Stimulated activated CD8-positive, alpha-beta memory T cell treated with anti-CD3 and anti-CD28 coated beads, Interleukin-4, amount 100 ng/mL, for 1 hour (primary cell): ENCODE measurements at places on chromosomes 1 and 21.

GRCh38 chr1:65149351-65150107, 1.5 kb downstream of the AK4 start:
- no peak for DNase-seq

DNA sequence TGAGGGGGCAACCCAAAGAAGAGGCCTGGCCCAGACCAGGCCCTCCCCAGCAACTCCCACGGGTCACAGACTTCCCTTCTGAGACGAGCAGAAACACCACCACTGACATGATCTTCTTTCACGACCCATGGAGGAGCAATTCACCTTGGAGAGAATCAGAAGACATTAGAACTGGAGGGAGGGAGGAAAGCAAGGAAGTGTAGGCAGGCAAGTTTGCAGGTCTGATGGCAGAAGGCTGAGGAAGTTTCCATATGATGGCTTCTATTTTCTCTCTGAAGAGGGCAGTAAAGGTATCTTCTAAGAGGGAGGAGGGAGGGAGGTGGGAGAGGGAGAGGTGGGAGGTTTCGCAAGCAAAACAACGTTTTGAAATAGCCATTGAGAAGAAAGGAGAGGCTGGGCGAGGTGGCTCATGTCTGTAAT, 1.4 kb upstream of the UBXN10 start:
- DNase-seq: no peak

GRCh38 chr1:45334308-45335245, 5.4 kb upstream of the TOE1 start:
- no peak for DNase-seq

- DNase-seq: peak; percentile 28
Measured at GRCh38 chr1:50873458-50874187, 86.4 kb downstream of the FAF1 start.

DNA sequence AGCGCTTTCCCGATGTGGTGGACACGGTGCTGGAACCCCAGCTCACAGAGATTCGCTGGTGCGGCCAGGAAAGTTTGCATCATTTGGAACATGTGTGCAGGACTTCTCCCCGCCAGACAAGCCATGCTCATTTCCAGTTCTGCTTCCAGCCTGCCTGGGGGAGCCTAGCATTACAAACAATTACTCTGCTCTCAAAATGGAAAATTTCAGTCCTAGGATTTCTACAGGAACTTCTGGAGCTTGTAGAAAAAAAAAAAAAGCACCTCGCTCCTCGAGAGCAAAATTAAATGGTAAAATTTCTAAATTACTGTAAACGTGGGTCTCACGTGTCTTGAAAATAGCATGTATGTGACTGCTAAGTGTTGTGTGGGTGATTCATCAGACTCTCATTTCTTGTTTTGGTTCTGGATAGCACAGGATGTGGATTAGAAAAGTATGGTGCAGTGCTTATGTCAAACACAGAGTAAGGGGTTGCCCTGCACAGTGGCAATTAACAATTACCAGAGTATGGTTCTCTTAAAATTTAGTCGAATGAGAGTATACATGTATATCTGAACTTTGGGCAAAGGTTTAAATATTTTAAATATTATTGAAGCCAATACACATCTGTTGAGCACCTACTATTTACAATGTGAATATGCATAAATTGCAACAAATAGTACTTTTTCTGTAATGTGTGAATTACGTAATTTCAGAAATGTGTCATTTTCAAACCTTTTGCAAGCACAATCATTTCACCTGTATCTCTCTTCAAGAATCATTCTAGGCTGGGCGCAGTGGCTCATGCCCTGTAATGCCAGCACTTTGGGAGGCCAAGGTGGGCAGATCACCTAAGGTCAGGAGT, 61.8 kb upstream of the PTGFRN start:
- DNase-seq: no peak

GRCh38 chr1:162689745-162690671, 57.7 kb downstream of the DDR2 start:
- no peak for DNase-seq

- DNase-seq: no peak
Measured at GRCh38 chr1:3454811-3455618, 550 bp downstream of the ARHGEF16 start.

- no peak for DNase-seq
Measured at GRCh38 chr1:202698276-202698675, 12.0 kb downstream of the SYT2 start.

- no peak for DNase-seq
Measured at GRCh38 chr1:156167536-156167935, 14.2 kb downstream of the SEMA4A start.

DNA sequence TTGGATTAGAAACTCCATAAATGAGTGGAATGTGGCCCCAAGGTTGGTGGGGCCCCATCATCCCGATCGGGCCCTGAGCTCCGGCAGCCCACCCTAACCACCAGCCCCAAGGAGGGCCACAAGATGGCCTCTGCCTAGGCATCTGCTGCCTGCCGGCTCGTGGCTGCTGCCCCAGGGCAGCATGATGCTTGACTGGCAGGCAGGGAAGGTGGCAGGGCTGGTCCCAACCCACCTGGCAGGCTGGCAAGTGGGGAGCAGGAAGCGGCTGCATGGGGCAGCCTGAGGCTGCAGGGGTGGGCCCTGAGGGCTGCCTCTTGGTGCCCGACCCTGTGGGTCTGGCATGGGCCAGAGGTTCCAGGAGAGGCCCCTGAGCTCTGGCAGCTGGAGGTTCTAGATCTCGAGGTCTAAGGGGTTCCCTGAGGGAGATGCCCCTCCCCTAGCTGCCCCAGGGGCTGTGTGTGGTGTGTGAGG, 760 bp upstream of the GJC2 start:
- no peak for DNase-seq

DNA sequence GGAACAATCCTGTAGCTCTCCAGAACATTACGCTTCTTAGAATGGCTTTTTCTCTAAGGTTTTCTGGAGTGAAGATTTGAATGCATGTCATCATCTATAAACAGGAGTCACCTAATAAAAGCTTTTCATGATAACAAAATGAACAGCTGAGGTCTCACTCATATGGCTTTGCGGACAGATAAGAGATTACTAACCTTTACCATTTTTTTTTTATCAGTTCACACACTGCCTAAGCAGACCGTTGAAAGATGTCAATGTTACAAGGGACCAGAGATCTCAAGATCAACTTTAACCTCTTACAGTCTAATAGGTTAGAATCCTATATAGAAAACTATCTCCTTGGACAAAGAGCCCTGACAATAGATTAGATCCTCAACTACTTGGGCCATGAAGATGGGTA, 41.4 kb downstream of the SCMH1 start:
- no peak for DNase-seq

- DNase-seq: no peak
Measured at GRCh38 chr1:213083112-213083445, 32.0 kb downstream of the RPS6KC1 start.

- no peak for DNase-seq
Measured at GRCh38 chr21:42154237-42155044, 64.5 kb upstream of the ABCG1 start.

DNA sequence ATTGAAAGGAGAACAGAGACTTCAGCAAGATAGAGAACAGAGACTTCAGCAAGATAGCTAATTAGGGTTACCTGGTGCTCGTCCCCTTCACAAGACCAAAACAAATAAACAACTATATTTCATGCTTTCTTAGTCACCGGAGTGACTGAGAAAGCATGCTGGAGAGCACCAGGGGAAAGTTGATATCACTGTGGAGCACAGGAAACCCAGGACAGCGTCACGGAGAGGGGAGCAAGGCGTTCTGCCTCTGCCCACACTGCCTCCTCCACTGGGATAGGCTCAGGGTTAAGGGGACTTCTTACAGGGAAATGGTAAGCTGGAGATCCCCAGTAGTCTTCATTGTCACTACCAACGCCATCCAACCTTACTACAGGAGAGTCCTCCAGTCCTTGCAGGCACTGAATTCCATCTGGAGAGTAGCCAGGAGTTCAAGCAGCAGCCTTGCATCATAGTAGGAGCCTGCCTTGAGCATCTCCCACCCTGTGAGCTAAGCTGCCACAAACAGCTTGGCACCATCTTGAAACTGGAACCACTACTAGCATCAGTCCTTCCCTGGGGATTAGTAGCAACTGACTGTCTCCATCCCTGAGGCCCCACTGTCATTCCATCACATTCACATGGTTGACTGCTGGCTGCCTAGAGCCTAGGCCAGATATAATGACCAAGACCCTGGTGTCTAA, 239.4 kb downstream of the PLPP3 start:
- DNase-seq: no peak

GRCh38 chr1:37792943-37793686, 532 bp upstream of the MANEAL start:
- no peak for DNase-seq

DNA sequence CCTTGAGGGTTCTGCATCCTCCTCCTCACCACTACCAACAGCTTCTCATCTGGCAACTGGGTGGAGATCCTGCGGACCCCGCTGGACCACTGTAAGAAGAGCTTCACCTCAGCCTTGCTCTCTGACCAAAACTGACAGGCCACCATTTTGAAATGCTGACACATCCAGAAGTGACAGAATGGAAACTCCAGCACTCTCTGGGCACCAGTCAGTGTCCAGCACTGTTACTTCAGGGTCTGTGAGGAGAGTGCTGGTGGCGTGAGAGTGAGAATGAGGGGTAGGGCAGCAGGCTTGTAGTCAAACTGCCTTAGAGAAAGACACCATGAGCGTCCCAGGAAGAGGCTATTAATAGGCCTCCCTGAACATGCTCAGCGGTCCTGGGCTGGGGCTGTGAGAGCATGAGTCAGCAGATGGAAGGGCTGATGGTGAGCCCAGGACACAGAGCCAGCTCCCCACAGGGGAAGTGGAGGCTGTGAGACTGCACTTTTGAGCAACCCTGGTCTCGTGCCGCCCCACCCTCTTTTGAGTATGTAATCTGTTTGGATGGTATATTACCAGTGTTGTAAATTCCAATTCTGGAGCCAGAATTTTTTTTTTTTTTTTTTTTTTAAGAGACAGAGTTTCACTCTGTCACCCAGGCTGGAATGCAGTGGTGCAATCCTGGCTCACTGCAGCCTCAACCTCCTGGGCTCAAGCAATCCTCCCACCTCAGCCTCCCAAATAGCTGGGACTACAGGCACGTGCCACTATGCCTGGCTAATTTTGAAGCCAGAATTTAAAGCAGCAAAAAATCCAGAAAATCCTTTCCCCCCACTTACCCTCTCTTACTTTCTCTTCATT, 34.4 kb upstream of the SLC30A1 start:
- no peak for DNase-seq

DNA sequence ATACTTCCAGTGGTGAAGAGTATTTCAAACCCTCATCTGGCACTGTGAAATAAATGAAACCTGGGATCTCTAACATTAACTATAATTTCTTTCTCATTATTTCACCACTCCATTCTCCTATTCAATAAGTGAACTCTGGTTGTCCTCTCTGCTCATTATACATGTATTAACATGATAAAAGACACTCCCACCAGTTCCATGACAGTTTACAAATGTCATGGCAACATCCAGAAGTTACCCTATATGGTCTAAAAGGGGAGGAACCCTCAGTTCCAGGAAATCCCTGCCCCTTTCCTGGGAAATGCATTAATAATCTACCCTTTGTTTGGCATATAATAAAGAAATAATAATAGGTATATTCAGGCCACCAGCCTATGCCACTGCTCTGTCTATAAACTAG, 62.7 kb upstream of the BRINP3 start:
- DNase-seq: no peak

GRCh38 chr1:98066911-98067310, 146.1 kb upstream of the DPYD start:
- DNase-seq: no peak

DNA sequence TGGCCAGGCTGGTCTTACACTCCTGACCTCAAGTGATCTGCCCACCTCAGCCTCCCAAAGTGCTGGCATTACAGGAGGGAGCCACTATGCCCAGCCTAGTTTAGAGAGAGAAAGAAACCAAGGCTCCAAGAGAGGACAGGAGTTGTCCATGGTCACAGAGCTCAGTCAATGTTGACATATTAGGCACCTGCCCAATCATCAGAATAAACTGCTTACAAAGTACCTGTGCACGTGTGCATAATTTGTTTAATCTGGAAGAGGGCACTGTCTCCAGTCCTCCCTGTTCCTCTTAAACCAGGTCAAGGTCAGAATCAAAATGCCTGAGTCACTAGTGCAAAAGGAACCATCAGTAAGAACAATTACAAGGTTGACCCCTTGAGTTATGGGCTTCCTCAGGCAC, 20.3 kb upstream of the MPZL1 start:
- DNase-seq: no peak

DNA sequence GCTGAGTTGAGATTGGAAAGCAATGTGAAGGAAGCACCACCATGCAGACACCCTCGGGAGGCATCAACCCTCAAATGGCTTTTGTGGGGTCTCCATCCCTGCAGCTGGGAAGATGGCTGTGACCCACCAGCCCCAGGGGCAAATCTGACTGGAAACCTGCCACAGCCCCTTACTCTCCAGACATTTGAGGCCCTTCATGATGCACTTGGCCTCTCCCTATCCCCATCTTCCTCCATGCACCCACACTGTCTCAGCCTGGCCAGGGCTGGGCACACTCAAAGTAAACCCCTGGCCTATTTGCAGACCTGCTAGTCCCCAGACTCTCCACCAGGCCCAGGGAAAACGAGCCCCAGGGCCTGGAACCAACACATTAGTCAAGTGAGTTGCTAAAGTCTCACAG, 205.2 kb downstream of the MATN1 start:
- DNase-seq: no peak

DNA sequence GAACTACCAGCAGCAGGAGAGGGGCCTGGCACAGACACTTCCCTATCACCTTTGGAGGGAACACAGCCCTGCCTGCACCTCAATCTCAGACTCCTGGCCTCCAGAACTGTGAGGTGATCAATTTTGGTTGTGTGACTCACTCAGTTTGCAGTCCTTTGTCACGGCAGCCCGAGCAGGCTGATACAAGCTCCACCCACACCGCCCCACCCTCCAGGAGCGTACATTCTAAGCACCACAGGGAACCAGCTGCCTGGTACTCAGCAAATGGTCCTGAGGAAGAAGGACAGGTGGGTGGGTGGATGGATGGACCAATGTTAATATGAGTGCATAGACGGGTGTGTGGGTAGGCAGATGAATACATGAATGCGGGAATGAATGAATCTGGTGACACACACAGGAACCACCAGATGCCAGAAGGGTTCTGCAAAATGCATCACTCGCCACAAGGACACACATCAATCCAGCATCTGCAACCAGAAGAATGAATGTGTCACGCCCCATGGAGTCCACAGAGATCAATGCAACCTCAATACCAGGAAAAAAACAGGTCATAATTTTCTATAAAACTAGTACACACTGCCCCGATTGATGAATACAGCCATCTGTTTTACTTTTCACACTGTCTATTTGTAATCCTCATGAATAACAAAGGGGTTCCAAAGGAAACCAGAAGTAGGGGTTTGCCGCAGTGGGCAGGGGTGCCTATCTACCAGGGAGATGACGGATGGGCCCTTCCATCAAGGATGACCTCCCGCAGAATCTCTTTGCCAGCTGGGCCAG, 284.5 kb downstream of the NPHP4 start:
- no peak for DNase-seq

DNA sequence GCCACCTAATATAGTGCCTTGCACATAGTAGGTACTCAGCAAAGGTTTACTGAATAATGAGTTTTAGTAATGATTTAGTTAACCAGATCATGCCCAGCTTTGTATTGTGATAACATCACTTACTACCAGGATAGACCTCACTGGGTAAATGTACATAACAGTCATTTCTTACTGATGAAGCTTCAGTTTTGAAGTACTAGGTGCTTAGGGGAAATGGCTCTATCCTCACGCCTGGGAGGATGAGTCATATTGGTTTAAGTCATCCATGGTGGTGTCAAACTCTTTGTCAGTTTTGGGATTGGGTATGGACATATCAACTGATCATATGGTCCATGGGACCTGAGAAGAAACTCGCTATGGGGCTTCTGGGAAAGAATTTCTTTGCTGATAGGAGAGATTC, 90.6 kb upstream of the USP24 start:
- DNase-seq: no peak

GRCh38 chr1:39825432-39825941, 36.8 kb upstream of the BMP8B start:
- no peak for DNase-seq
